ENCODE measurements at places on chromosomes 6 and 20. TPM values are rescaled to one million over a fixed set of nuclear protein-coding genes. Genes with fewer than 3 reads are reported as not detected.

HLA-DOA gene
- total RNA-seq: 9.8 TPM

FOXP4 gene
- 11.1 TPM for total RNA-seq

ANGPT4 gene
- total RNA-seq: not detected

CDC5L gene
- 27.7 TPM for total RNA-seq

WFDC10B gene
- not detected for total RNA-seq

UBE2C gene
- 188 TPM for total RNA-seq

LY6G6F gene
- total RNA-seq: not detected

SEMG1 gene
- total RNA-seq: not detected

HTR1E gene
- total RNA-seq: not detected

PTGIS gene
- 0.04 TPM for total RNA-seq

LPA gene
- total RNA-seq: not detected

CCN2 gene
- not detected for total RNA-seq

KCNQ2 gene
- total RNA-seq: 0.19 TPM

LY6G6D gene
- total RNA-seq: not detected

MDN1 gene
- 64.4 TPM for total RNA-seq

KCNB1 gene
- not detected for total RNA-seq

PGC gene
- total RNA-seq: not detected

PNRC1 gene
- total RNA-seq: 81.3 TPM

SDC4 gene
- total RNA-seq: 25.5 TPM

Measured in activated naive CD8-positive, alpha-beta T cell treated with anti-CD3 and anti-CD28 coated beads for 36 hours (primary cell).